ENCODE measurements at places on chromosomes 3 and 15. TPM values are rescaled to one million over a fixed set of nuclear protein-coding genes. Genes with fewer than 3 reads are reported as not detected.

DNA sequence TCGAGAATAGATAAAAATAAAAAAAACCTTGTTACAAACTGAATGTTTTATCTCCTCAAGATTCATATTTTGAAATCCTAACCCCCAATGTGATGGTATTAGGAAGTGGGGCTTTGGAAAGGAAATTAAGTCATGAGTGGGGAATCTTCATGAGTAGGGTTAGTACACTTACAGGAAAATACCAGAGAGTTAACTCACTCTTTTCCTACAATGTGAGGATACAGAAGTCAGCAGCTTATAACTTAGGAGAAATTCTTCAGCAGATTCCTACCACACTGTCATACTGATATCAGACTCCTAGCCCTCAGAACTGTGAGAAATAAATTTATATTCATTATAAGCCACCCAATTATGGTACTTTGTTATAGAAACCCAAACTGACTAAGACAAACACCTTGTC lies 453.1 kb downstream of the GBE1 start:
- DNase-seq, result no peak

- DNase-seq, result no peak
Observed at GRCh38 chr3:37310666-37311050, 136.3 kb upstream of the LRRFIP2 start.

GRCh38 chr3:45017821-45018220 lies 8.3 kb upstream of the CLEC3B start:
- DNase-seq, result no peak

DNA sequence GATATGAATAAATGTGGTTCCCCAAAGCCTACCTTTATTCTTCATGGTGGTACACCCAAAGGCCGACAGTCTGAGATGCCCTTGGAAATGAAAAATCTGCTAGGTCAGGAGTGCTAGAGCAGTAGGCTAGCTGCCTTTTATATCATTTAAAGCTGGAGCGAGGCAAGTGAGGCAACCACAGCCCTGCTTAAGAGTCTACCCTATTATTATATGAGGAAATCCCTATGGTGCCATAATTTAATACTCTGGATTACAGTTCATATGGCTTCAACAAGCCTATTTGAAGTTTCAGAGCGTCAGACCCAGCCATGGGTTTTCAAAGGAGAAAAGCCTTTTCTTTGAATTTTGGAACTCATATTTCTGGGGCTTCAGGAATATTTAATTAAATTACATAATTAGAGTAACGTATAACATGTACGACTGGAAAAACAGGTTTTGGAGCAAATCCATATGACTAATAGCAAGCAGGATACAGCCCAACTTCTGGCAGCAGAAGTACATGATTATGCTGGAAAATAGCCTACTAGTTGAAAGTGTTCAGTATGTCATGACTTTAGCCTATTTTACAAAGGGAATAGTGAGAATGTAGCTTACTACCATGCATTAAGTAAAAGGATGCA lies 18.0 kb upstream of the SLTM start:
- DNase-seq, result no peak

DNA sequence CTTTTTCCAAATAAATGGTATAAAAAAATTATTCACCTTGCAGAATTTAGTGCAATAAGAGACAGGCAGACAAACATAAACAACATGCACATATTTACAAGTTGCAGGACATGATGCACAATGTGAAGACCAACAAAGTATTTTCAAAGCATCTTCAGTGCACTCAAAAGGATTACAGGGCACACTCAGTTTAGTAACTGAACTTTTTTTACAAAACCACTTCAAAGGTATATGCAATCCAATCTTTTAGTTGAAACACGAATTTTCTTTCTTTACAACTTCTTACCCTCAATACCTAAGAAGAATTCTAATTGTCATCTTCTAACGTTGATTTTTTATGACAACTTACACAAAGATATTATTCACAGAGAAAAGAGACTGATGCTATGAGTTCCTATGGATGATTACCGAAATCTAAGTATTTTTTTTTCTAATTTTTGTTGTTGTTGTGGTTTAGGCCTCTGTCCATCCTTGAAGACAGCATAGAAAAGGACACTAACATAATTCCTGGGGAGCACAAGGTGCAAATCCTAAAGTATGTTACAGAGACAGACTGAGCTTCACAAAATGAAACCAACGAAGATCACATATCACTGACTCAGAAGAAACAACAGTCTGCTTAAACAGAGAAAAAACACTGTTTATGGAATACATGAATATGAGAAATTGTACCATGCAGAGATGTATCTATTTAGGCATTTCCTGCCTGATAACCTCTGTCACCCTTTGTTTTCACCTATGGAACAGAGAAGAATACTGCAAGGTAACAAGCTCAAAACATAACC lies 50.3 kb downstream of the ZMAT3 start:
- DNase-seq, result no peak

- DNase-seq, result no peak
Observed at GRCh38 chr3:184377882-184378445, at the start of gene THPO. THPO (minus strand) TSS chr3:184378207; CDS start chr3:184376259, 1,948 bp downstream.

GRCh38 chr3:141942006-141942405 lies 65.6 kb downstream of the ATP1B3 start:
- DNase-seq, result no peak

Gene SOX14
- total RNA-seq, result not detected

Gene CCDC54
- total RNA-seq, result not detected

Gene WNT5A
- 3.8 TPM for total RNA-seq

Gene TIPIN
- 2.4 TPM for total RNA-seq

Gene DCUN1D1
- 31.7 TPM for total RNA-seq

Gene KNL1
- 0.96 TPM for total RNA-seq
